ENCODE measurements at places on chromosomes 16 and 17. TPM values are rescaled to one million over a fixed set of nuclear protein-coding genes. Genes with fewer than 3 reads are reported as not detected.

RBFOX1 gene
- 0.55 TPM for total RNA-seq

TRIM72 gene
- not detected for total RNA-seq

RHBDF1 gene
- 75.6 TPM for total RNA-seq

RAB26 gene
- 114 TPM for total RNA-seq

CNOT1 gene
- 188 TPM for total RNA-seq

SLC2A4 gene
- total RNA-seq = 26.6 TPM

TOX3 gene
- total RNA-seq = 22.5 TPM

EVI2B gene
- total RNA-seq = 1.5 TPM

HSF4 gene
- 23.3 TPM for total RNA-seq

ACSM2A gene
- not detected for total RNA-seq

USP10 gene
- total RNA-seq = 54.2 TPM

IRX5 gene
- total RNA-seq = 1.8 TPM

GFOD2 gene
- total RNA-seq = 7.6 TPM

HS3ST3B1 gene
- 3.6 TPM for total RNA-seq

PLA2G10 gene
- 4.6 TPM for total RNA-seq

KRT222 gene
- total RNA-seq = not detected

VASN gene
- total RNA-seq = 12.1 TPM

CDRT4 gene
- 12.5 TPM for total RNA-seq

BICDL2 gene
- 18.4 TPM for total RNA-seq

ASPA gene
- total RNA-seq = 3.9 TPM

SLC38A8 gene
- not detected for total RNA-seq

NKD1 gene
- 284 TPM for total RNA-seq

MYH8 gene
- total RNA-seq = not detected

KRT33B gene
- total RNA-seq = not detected

TACO1 gene
- total RNA-seq = 8.9 TPM

NRN1L gene
- total RNA-seq = not detected

FADS6 gene
- not detected for total RNA-seq

NT5M gene
- total RNA-seq = not detected

AURKB gene
- total RNA-seq = 66.0 TPM

HERPUD1 gene
- 329 TPM for total RNA-seq

MEFV gene
- 1.0 TPM for total RNA-seq

UMOD gene
- total RNA-seq = 3.0 TPM

TM4SF5 gene
- not detected for total RNA-seq

CACNA1G gene
- not detected for total RNA-seq

CDH16 gene
- total RNA-seq = not detected

CCL17 gene
- not detected for total RNA-seq

VPS35L gene
- total RNA-seq = 61.0 TPM

HASPIN gene
- 0.87 TPM for total RNA-seq

SGCA gene
- total RNA-seq = 67.4 TPM

PTX4 gene
- not detected for total RNA-seq

ZFP3 gene
- 2.9 TPM for total RNA-seq

FNDC8 gene
- not detected for total RNA-seq

All from stomach (tissue), 19 donors.